Hippocampal formation (tissue), 2 donors: ENCODE measurements at places on chromosomes 2 and 18.

GRCh38 chr2:126915903-126916302, 17.2 kb downstream of the TEX51 start:
- no peak for DNase-seq

DNA sequence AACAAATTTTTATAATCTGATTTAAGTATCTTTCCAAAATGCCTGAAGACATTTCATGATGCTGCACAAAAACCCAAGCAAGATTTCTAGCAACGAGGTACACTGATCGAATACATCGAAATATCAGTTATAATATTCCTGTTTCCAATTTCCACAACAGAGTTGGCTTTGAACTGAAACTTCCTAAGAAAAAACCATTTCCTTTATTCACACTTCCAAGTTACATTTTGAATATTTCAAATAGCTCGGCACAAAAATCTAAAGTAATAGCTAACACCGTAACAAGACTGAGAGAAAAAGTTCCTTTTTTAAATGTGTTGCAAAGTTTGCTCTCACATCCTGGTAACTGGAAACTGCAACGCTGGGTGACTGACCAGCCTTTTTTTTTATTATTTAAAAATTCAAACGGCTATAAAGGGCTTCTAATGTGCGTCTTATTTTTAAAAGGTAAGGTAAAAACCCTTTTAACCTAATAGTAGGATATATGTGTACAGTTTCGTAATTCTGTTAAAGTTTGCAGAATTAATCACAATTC, 1.7 kb downstream of the HNRNPLL start:
- DNase-seq, result peak; percentile 28

DNA sequence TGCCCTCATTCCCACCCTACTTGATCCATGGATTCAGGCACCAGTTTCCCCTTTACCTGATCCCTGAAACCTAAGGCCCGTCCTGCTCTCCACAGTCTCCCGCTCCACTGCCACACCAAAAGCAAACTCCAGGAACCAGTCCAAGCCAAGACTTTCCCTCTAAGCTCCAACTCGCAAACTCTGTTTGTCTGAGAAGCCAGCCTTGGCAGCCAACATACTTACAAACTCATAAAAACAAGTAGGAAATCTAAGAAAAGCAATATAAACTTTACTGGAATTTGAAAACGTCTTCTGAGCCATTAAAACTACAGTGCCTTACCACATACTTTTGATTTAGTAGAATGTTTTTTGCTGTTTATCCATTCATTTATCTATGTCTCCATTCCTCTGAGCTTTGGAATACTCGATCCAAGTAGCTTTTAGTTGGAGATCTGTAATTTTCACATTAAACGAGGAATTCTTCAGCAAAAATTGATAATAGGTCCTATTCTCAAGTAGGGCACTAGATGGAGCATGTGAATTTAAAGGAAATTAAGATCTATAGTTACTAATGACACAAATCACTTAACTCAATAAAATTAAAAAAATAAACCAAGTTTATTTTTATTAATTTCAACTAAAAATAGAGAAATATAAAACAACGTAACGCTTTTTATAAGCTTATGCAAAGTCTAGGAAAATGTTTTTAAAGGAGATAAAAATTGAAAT, 199.7 kb downstream of the MYO3B start:
- no peak for DNase-seq

DNA sequence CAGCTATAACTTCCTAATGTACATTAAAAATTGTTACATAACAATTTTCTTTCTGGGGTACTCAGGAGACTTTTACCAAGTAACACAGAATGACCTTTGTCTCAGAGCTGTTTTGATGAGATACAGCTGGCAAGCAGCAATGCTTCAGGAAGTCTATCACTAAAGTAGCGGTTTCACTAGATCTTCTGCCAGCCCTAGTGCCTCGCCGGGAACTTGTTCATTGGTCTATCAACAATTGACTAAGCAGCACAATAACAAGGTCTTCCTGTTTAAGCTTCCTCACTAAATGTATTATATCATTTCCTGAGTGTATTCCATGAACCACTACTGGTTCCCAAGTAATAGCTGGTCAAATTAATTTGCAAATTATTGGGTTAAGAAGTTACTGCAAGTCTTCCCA, 69.2 kb downstream of the TRIP12 start:
- DNase-seq, result no peak

GRCh38 chr18:49447810-49448745, 12.4 kb downstream of the DYM start:
- DNase-seq, result no peak

- DNase-seq, result no peak
Measured at GRCh38 chr2:25374827-25375226, 33.1 kb upstream of the DNMT3A start.
